Activated CD8-positive, alpha-beta memory T cell treated with anti-CD3 and anti-CD28 coated beads for 1 hour (primary cell): ENCODE measurements at places on chromosomes 7 and 10.

- DNase-seq: no peak
Observed at GRCh38 chr10:132723330-132723970, 62.5 kb downstream of the NKX6-2 start.

- DNase-seq: no peak
Observed at GRCh38 chr7:140593672-140593982, 47.0 kb downstream of the DENND2A start.

GRCh38 chr10:36089790-36090440 lies 447.8 kb upstream of the FZD8 start:
- DNase-seq: no peak

DNA sequence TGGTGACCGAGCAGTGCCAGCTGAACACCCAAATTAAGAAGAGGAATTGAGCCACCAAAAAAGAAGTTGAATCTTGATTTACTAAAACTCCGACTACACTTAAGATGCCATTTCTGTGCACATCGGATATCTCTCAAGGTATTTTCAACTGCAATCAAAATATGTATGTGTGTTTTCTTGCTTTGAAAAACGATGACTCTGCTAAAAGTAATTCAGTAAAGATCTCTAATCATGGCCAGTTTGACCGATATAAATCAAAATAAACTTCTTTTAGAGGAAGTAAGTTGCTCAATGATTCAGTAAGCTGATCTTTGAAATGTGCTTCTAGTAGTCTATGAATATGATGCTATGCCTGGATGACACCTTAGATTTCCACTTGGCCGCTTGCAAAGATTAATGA lies 453.5 kb upstream of the TPK1 start:
- DNase-seq: no peak

DNA sequence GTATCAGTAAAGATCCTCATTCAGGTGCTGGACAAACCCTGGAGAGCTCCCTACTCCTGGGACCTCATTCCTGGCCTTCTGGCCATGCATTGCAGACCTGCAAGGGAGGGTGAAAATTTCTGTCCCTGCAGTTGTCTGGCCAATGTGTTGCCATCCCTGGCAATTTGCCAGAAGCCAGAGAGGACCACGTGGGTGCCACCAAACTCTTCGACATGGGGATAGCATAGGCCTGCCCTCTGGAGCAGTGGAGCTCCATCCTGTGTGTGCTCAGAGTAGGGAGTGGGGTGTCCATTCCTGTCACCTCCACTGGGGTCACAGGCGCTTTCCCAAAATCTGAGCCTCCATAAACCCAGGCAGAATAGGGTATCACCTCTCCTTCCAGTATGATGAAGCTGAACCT lies 31.2 kb downstream of the DMBT1 start:
- DNase-seq: no peak

- no peak for DNase-seq
Observed at GRCh38 chr7:117227091-117227490, 95.8 kb downstream of the WNT2 start.

DNA sequence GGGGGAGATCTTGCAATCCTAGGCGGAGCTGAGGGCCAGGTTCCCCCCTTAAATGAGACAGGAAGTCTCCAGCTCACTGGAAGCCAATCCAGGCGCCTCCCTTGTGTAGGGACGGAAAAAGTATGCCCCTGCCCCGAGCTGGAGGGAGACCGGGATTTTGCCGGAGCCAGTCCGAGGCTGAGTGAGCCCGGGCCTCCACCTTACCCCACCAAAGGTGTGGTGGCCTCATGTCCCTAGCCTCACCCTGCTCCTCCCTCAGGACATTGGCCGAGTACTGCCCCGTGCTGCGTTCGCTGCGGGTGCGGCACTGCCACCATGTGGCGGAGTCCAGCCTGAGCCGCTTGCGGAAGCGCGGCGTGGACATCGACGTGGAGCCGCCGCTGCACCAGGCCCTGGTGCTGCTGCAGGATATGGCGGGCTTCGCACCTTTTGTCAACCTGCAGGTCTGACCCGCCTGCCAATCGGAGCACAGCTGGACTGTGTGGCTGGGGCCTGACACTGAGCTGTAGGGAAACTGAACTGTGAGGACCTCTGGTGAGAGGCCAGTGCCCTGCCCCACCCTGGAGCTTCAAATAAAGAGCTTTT lies 2.0 kb downstream of the FBXL15 start:
- no peak for DNase-seq

GRCh38 chr10:61618388-61618961 lies 44.3 kb upstream of the CABCOCO1 start:
- no peak for DNase-seq

DNA sequence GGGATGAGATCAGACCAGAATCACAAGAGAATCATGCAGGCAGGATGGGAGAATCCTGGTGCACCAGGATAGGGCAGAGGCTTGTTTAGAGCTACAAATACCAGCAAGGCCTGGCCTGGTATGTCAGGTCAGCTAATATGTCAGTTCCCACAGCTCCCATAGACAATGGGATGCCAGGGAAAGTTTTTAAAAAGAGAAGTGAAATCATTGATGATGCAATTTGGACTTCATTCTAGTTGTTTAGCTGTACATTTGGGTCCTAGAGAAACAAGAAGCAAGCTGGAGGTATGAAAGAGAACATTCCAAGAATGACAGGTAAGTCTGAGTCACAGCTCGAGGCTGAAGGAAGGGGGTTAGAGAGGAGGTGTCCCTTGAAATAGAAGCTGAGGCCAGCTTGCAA lies 45.2 kb downstream of the GPR141 start:
- no peak for DNase-seq

DNA sequence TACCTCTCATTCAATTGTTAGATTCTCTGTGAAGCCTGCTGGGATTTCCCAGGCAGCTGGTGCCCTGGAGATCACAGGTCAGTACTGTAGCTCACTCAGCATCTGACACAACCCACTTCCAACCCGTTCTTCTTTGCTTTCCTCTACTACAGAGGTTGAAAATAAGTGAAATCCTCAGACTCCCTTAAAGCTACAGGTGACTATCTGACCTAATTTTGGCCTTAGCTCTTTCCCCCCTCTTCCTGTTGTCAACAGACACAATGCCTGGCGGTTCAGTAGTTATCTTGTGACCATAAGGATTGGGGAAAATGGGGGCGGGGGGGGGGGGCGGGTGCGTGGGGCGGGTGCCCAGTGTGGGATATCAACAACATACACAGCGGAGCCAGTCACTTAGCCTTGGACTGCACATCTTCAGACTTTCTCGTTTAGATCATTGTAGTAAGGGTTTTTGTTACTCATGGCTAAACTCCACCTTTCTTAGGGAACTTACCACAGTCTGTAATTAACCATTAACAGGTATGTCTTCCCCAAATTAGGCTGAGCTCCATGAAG lies 37.8 kb downstream of the MTPN start:
- no peak for DNase-seq

GRCh38 chr7:129947701-129948100 lies 5.1 kb downstream of the UBE2H start:
- no peak for DNase-seq

- DNase-seq: no peak
Observed at GRCh38 chr7:100443096-100443840, 7.0 kb upstream of the PPP1R35 start.

DNA sequence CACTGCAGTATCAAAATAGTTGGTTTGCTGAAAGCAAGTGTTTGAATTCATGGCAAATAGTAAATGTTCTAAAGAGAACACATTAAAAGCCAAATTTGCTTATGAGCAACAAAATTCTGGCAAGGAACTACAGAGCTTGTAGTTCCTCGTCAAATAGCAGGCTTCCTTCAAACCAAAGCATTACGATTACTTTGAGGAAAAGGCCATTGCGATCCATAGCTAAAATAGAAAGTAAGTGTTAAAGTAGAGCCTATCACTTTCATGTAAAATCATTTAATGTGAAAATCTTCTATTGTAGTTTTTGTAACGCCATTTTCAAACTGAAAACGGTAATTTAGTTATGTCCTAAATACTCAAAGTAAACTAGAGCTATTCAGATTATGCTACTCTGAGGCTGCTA lies 20.1 kb downstream of the CACNA2D1 start:
- no peak for DNase-seq

- no peak for DNase-seq
Observed at GRCh38 chr10:48249763-48250351, 24.6 kb downstream of the FRMPD2 start.

DNA sequence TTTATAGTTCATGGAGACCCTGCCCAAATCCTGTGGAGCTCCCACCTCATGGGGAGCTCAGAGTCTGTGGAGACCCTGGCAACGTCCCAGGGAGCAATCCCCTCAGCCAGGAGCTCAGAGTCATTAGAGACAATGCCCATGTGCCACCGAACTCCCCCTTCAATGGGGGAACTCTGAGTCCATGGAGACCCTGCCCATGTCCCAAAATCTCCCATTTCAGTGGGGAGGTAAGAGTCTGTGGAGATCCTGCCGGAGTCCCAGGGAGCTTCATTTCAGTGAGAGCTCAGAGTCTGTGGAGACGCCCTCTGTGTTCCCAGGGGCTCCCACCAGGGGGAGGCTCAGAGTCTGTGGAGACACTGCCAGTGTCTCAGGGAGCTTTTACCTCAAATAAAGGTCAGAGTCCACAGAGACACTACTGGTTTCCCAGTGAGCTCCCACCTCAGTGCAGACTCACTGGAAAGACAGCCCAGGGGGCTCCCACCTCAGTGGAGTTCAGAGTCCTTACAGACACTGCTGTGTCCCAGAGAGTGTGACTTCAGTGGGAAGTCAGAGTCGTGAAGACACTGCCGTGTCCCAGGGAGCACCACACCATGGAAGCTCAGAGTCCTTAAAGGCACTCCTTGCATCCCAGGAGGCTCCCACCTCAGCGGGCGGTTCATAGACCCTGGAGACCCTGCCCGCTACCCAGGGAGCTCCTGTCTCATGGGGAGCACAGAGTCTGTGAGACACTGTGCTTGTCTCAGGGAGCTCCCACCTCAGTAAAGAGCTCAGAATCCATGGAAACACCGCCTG lies 5.0 kb downstream of the MYO1G start:
- no peak for DNase-seq

DNA sequence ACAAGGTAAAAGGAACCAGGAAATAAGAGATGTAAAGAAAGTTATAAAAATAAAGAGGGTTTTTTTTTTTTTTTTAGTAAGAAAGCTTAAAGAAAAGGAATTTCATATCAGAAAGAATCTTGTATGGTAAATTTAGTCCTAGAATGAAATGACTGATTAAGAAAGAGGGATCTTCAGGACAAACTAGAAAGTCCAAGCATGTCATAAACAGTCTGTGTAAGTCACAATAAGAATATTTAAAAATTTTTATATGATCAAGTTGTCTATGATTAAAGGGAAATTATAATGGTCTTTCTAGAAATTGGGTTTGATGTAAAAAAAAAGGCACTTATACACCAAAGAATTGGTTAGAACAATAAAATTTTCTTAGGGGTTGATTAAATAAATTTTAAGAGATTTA lies 289.5 kb downstream of the XPNPEP1 start:
- no peak for DNase-seq

DNA sequence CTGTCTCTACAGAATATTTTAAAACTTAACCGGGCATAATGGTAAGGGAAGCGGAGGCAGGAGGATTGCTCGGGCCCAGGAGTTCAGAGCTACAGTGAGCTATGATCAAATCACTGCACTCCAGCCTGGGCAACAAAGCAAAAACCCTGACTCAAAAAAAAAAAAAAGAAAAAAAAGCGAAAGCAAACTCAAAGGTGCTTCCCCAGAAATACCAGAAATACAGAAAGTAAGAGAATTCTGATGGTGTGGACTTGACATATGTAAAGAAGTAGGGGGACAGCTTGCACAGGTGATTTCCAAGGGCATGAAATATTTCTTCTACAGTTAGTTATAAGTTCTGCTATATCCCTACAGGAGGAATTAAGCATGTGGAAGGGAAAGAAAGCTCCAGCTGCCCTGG lies 69.7 kb upstream of the APBB1IP start:
- DNase-seq: no peak
